Glomerular endothelial cell (primary cell): ENCODE measurements at places on chromosomes 3 and 15. TPM values are rescaled to one million over a fixed set of nuclear protein-coding genes. Genes with fewer than 3 reads are reported as not detected.

Gene UBAP1L
- 0.53 and 1.6 TPM in 2 replicates for total RNA-seq

Gene NR2E3
- total RNA-seq, result 0.10 and 0.41 TPM in 2 replicates

Gene SAMD7
- total RNA-seq, result not detected in 2 replicates

Gene IL17RE
- total RNA-seq, result 0.39 and 1.3 TPM in 2 replicates

Gene CORO2B
- total RNA-seq, result 7.8 and 10.9 TPM in 2 replicates

Gene ZNF660
- total RNA-seq, result 0.63 and 0.88 TPM in 2 replicates

Gene DOCK3
- 0.19 and 0.29 TPM in 2 replicates for total RNA-seq

Gene FMN1
- total RNA-seq, result 0.58 and 1.3 TPM in 2 replicates

Gene SERPINI2
- total RNA-seq, result not detected in 2 replicates

Gene GPR62
- 0.06 TPM in 1 of 2 replicates, not detected in the other for total RNA-seq

Gene MYZAP
- 3.1 and 23.0 TPM in 2 replicates for total RNA-seq

Gene TEX55
- not detected in 2 replicates for total RNA-seq

Gene BRK1
- 156 and 202 TPM in 2 replicates for total RNA-seq

Gene SLC27A2
- 0.06 TPM in 1 of 2 replicates, not detected in the other for total RNA-seq

Gene MED12L
- 0.05 and 0.29 TPM in 2 replicates for total RNA-seq

Gene TBC1D5
- 52.4 and 67.7 TPM in 2 replicates for total RNA-seq

Gene IGSF10
- under 0.01 and 0.18 TPM in 2 replicates for total RNA-seq

Gene TRIM59
- 7.1 and 9.0 TPM in 2 replicates for total RNA-seq

Gene HCN4
- 0.06 and 0.19 TPM in 2 replicates for total RNA-seq

Gene DUOX2
- not detected in 2 replicates for total RNA-seq

Gene FURIN
- total RNA-seq, result 137 and 177 TPM in 2 replicates

Gene BTLA
- not detected in 2 replicates for total RNA-seq

Gene INSYN1
- total RNA-seq, result 0.05 and 0.82 TPM in 2 replicates

Gene IL16
- total RNA-seq, result 1.4 and 3.3 TPM in 2 replicates

Gene SLC24A5
- not detected in 2 replicates for total RNA-seq

Gene NME9
- total RNA-seq, result not detected in 2 replicates

Gene SNTN
- total RNA-seq, result not detected in 2 replicates

Gene CGNL1
- total RNA-seq, result 9.9 and 26.7 TPM in 2 replicates

Gene AP3B2
- total RNA-seq, result not detected in 2 replicates

Gene MST1R
- total RNA-seq, result 0.10 and 0.18 TPM in 2 replicates

Gene LRTM1
- not detected in 2 replicates for total RNA-seq

Gene PIERCE2
- 0.29 and 2.0 TPM in 2 replicates for total RNA-seq
